Fibroblast of skin of right biceps (primary cell): ENCODE measurements at places on chromosomes 4 and X.
A peak's percentile ranks its signal among the peaks of the same experiment; 100 is the strongest.

GRCh38 chr4:109301651-109302360 lies 652 bp downstream of the COL25A1 start:
- DNase-seq = no peak

- DNase-seq = no peak
Observed at GRCh38 chrX:100373673-100374072, 36.4 kb downstream of the PCDH19 start.

DNA sequence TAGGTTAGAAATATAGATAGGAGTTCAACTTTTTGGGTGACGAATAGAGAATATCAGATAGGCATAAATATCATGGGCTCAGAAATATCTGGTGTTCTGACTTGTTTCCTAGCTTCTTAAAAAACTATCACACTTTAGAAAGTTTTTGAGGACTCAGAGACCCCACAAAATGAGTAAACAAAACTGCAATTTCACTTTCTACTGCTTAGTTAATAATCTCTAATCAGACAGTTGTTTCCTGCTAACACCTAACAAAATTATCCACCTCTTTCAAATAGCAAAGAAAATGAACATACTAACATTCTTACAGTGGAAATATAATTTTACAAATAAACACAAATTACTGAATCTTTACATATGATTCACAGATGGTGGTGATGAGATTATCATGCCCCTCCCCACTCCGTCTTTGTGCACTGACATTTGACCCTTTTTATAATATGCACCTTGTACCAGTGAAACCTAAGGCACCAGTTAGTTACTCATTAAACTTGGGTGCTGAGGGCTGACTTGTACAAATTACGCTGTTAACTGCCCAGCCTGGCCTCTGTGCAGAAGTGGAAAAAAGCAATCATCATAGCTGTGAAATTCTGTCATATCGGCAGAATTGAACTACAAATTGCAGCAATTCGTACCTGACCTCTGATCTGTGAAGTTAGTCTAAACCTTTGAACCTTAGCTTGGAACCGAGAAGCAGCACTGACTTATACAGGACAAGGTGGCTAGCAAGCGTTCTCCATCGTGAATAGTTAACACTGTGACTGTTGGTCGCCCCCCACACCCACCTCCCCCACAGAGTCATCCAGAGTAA lies 138.7 kb downstream of the CHRNA9 start:
- no peak for DNase-seq

GRCh38 chr4:8524595-8525382 lies 55.4 kb upstream of the GPR78 start:
- DNase-seq = no peak

DNA sequence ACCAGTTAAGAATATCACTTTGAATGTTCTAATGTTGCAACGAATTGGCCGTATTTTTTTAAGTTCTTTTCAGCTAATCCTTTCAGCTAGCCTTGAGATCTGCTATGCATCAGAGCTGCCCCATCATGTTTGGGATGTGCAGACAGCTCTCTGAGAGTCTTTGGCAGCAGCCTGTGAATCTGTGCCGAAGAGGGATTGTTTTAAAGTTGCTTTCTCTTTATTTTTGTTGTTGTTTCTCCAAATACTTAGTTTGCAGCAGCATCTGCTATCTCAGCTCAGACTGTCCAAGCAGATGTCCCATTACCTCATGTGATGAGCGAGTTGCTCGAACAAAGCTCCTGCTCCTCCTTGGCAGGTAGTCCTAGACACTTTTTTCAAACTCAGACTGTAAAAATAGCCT lies 1002.5 kb upstream of the INTU start:
- no peak for DNase-seq

DNA sequence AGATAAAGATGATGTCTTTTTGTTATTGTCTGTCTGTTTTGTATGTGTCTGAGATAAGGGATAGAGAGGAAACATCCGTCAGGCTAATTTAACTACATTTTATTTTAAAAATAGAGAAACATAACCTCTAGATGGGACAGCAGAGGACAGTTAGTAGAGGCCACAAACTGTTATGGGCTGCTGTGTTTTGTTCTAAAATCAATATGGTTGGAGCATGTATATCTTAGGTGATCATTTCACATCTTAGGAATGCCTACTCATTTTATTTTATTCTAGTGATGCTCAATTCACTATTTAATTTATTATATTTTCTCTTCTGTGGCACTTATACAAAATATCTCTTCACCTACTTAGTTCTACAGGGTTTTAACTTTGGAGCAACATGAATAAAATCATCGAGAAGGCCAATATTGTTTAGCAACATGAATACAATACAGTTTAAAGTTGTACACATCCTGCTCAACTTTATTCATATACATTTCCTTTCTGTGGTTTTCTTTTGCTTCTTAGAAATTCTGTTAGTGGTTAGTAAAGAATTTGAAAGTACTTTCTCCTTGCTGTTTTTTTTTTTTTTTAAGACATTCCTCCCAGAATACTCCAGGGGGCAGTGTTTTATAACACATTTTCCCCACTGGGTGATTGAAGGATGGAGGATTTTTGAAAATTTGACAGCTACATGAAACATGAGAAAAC lies 392.9 kb downstream of the UNC5C start:
- DNase-seq = peak; percentile 67

- no peak for DNase-seq
Observed at GRCh38 chrX:46461660-46462191, 83.5 kb downstream of the ZNF674 start.

GRCh38 chr4:182219411-182220056 lies 23.7 kb upstream of the TENM3 start:
- DNase-seq = peak; percentile 61

DNA sequence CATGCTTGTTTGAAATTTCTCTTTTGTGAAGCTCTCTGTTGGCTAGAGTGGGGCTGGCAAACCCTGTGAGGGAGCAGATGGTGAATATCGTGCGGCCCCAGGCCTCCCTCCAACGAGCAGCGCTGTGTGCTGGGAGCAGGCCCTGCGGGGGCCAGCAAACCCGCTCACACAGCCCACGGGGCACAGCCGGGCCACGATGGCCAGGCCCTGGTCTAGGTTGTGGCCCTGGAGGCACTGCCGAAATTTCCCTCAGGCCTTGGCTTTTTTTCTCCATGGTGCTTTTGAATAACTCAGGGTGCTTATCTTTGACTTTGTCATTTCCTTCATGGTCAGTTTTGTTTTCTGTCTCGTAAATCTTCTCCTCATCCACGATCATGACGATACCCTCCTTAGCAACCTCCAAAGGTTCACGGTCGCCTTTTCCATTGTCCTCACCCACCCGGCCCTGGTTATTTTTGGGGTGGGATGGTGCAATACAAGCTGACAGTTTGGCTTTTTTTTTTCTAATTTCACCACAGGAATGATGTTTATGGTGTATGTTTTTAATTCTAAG lies 20.7 kb downstream of the PCGF3 start:
- peak; percentile 43 for DNase-seq

DNA sequence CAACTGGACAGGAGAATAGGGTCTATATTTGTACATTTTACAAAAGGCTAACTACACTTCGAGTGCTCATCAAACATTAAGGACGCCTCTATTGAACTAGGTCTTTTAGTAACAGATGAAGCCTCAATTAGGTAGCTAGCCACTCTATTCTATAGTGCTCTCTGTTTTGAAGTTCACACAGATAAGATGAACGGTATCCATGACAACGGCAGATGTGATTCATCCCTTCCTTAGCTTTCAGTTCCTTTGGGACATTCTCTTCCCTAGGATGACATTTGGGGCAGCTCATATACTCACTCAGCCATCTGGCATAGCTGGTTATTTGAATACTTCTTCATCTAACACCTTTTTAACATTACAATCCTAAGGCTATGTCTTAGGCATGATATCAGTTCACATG lies 62.4 kb upstream of the WDFY3 start:
- peak; percentile 67 for DNase-seq

DNA sequence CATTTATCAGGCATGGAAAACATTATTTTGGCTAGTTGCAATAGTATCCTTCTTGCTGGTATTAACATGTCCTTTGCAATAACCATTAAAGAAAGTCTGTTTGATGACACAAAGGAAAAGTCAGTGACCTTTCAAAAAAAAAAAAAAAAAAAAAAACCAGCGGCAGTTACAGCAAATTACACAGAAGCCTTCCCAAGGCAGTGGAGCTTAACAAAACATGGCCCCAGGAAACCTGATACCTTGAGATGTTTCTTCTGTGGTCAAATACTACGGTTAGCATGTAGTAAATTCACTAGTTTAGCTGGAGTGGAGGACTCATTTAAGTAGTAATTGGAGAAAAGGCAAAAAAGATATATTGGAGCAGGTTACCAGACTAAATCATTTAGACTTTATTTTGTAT lies 359.1 kb downstream of the DACH2 start:
- DNase-seq = no peak

GRCh38 chr4:177879851-177880250 lies 437.6 kb upstream of the AGA start:
- no peak for DNase-seq

GRCh38 chr4:128292349-128292748 lies 4.7 kb upstream of the PGRMC2 start:
- no peak for DNase-seq

DNA sequence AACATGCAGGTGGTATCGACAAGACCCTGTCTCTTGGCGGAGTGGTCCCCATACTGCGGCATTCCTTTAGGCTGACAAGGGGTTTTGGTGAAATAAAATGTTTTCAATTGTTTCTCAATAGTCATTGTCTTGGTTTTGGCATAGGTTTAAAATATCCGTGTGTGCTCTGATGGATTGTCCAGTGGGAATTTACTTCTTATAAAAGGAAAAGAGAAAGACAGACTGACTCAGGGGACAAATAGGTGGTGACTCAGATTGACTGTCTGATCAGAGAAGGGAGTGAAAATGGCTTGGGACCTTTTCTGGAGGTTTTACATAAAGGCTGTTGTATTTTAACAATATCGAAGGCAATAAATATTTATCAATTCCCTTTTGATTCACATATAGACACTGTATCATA lies 129.8 kb downstream of the SORBS2 start:
- DNase-seq = peak; percentile 79

- DNase-seq = peak; percentile 74
Observed at GRCh38 chrX:139831675-139832456, 101.0 kb downstream of the ATP11C start.

- peak; percentile 86 for DNase-seq
Observed at GRCh38 chr4:100984901-100985300, 362.4 kb downstream of the PPP3CA start.

DNA sequence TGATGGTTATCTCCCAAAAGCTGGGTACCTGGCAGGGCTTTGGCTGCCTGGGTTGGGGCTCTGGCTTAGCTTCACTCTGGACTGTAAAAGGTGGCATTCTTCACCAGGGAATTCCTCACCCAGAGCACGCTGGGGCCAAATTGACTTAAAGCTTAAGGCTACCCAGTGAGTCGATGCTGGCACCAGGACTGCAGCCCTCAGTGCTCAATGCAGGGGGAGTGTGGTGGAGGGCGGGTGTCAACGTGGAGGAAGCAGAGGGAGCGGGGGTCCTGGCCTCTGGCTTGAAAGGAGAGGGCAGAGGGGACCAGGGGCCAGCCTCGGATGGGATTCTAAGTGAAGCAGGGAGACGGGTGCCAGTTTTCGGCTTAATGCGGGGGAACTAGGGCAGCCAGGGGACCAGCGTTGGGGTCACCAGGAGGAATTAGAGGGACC lies 446 bp upstream of the FAM50A start:
- no peak for DNase-seq

- peak; percentile 43 for DNase-seq
Observed at GRCh38 chr4:54913751-54914526, 211.5 kb downstream of the KDR start.

DNA sequence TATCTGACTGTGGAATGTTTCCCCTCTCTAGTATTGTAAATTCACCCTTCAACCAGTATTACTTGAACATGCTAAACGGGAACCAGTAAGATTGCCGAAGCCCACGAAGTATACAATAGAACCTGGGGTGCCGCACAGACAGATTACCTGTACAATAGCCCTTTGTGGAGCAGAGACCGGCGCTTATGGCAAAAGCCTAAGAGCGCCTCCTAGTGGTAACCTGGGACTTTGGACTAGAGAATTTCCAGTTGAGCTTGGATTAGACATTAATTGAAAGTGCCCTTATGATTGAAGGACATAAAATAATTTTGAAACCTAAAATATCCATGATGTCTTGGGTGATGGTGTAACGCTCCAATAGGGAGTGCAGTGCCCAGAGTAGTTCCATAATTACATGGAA lies 14.1 kb downstream of the ZNF157 start:
- DNase-seq = peak; percentile 38

DNA sequence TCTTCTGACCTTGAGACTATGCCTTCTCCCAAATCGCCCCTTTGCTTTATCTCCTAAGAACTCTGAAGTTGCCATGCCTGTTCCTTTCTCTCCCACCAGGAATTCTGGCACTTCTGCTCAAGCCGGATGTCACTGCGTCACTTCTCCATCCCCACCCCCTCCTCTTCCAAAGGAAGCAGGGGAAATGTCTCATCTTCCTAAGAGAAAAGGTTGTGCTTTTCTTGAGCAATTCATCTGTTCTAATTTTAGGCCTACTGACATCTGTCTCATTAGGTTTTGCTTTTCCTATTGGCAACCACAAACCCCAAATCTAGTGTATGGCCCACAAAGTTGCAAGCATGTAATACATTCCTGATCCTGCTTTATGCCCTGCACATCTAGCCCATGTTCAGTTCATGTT lies 163.1 kb upstream of the PLAC1 start:
- DNase-seq = peak; percentile 82

DNA sequence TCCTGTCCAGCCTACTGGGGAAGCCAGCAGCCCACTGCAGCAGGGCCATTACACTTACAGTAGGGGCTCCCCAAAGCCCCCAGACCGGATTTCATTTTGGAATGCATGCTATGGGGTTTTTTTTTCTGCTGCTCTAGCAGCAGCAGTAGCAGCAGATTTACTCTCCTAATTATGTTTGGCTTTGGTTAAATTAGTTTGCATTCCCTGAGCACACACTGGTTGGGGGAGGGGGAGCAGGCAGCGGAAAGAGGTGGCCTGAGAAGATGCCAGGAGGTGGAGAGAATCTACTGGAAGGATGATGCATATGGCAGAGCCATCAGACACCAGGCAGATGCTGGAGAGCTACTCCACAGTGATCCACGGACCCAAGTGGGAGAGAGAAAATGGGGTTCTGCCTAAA lies 109.6 kb downstream of the LDB2 start:
- DNase-seq = no peak

- no peak for DNase-seq
Observed at GRCh38 chrX:1598021-1598875, 6.8 kb downstream of the AKAP17A start.

DNA sequence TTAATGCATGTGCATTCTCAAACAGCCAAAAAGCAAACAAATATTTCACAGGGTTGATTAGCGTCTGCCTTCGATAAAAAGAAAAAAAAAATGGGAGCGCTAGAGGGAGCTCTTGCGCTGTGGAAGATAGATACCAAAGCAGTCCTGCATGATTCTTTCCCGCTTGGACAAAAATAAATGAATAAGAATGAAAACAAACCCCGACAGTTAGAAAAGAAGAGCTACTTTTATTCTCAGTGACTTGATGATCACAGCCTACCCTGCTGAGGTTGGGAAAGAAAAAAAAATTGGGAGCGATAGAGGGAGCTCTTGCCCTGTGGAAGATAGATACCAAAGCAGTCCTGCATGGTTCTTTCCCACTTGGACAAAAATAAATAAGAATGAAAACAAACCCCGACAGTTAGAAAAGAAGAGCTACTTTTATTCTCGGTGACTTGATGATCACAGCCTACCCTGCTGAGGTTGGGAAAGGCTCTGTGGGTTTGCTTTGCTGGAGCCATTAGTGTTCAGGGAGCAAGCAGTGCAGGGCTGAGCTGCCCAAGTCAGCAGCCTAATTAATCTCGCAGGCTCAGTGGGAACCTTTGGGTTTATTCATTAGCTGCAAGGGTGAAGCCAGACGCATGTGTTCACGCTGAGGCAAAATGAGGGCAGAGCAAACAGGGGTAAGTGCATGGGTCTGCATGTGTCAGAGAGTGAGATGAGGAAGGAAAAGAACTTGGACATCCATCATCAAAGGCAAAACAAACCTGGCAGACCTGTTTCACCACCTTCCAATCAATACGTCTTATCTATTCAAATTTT lies 249.3 kb upstream of the PRKX start:
- DNase-seq = peak; percentile 1
